Stimulated activated CD4-positive, alpha-beta T cell treated with anti-CD3 and anti-CD28 coated beads, Interleukin-15, amount 100 ng/mL, for 48 hours (primary cell): ENCODE measurements at places on chromosomes 16 and 17.

- DNase-seq, result no peak
Measured at GRCh38 chr17:55120651-55121050, 144.1 kb upstream of the HLF start.

DNA sequence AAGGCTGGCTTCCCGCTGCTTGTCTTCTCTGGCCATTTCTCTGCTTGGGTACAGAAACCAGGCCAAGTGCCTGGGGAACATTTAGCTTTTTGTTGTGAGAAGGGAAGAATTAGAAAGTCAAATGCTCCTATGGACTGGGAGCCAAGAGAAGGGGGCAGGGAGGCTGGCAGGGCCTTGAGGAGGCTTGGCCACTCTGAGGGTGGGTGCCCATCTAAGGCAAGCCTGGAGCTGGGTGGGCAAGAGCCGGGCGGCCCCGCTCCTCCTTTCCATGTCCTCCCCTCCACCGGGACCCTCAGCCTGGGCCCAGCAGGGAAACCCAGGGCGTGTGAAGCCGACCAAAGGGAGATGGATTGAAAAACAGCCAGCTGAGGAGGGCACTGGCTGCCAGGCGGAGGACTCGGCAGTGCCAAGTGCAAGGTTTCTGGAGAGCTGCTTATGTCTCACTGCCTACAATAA, 69.4 kb downstream of the NTN1 start:
- no peak for DNase-seq

- no peak for DNase-seq
Measured at GRCh38 chr16:7820816-7821215, 488.2 kb downstream of the RBFOX1 start.

DNA sequence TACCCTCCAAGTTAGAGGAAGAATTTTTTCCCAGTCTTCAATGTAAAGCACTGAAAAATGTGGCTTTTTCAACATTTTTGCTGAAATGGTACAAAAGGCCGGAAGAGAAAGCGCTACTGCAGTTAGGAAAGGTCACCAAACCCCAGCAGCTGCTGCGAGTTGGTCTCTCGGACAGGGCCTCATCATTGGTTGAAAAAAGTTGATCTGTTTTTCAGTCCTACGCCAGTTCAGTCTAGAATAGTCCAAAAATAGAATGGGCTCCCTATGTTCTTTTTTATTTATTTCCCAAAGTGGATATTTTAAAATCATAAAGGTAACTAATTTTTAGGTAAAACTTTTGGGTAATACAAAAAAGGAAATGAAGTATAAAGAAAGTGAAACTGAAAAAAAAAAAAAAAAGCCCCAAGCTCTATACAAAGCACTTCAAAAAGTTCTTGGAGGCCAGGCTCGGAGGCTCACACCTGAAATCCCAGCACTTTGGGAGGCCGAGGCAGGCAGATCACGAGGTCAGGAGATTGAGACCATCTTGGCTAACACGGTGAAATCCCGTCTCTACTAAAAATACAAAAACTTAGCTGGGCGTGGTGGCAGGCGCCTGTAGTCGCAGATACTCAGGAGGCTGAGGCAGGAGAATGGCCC, 17.4 kb downstream of the ADAP2 start:
- DNase-seq, result no peak

DNA sequence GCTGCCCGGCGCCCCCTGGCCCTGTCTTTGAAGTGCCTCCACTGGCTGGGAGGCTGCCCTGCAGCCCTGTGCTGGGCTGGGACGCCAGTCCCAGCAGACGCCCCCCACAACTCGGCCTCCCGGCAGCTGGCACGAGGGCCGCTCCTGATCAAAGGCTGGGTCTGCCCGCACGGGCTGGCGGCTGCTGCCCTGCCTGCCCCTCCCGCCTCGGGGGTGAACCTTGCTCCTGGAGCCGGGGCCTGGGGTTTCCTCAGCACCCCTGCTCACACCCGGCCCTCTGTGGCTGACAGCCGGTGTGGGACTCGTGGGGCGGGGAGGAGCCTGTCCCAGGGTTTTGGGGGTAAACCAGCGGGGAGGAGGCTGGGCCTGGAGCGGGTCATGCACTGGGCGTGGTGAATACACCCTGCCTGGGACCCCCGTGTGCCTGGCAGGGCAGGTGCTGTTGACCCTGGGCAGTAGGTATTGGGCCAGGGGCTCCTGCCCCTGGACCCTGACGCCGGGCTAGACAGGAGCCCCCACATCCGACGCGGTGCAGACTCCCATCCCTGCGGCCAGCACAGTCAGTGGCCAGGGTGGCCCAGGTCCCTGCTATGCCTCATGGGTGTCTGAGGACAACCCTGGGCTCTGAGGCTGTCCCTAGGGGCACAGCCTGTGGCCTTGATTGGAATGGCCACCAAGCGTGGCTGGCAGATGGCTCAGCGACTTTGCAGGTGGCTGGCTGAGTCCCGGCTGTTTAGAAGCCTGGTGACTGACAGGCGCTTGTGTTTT, 21.7 kb downstream of the CENPX start:
- DNase-seq, result no peak

- no peak for DNase-seq
Measured at GRCh38 chr17:10394201-10394887, 21.5 kb upstream of the MYH13 start.

DNA sequence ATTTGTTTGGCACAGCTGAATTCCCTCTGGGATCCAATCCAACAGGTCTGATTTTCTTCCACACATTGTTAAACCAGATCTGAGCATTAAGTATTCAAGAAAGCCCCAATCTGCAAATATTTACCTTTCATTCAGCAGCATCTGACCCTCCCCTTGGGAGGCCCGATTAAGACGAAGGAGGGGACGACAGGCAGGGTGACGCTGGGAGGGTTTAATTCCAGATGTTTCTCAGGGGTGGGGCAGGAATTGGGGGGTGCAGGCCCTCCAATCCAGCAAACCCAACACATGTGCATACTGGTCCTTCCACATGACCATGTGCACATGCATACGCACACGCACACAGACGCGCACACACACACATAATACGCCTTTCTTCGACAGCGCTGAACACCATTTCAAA, 240.5 kb downstream of the GSG1L start:
- DNase-seq, result no peak

DNA sequence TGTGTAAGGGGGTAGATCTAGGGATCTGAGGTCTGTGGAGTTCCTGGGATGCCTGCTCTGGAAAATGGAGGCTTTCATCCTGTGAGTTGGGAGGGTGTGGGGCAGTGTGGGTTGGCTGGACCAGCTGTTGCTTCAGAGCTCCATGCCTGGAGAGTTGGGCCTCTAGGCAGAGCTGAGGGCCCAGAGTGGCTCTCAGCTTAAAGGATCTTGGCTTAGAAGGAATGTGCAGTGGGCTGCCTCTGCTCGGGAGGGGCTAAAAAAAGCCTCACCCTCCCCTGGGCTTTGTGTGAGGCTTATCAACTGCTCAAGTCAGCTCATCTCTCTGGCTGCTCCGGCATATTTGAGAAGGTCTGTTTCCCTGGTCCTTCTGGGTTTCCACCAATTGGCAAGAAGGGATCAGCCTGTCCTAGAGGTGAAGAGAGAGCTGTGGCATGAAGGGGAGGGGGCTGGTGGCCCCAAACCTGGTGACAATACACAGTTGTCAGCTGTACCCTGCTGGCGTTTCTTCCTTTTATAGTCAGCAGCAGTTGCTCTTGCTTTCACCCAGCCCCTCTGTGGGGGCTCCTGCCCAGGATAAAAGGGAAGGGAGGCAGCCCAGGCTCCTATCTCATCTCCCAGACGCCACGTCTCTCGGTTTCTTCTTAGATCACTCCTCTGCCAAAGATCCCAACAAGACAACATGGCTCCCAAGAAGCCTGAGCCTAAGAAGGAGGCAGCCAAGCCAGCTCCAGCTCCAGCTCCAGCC, at the start of gene MYL4:
MYL4 (plus strand) TSS at position 605 of the 745 bp plus-strand sequence; CDS start at position 680, 75 bp downstream.
- DNase-seq, result no peak

GRCh38 chr17:80292521-80292971, 31.9 kb downstream of the RNF213 start:
- no peak for DNase-seq

DNA sequence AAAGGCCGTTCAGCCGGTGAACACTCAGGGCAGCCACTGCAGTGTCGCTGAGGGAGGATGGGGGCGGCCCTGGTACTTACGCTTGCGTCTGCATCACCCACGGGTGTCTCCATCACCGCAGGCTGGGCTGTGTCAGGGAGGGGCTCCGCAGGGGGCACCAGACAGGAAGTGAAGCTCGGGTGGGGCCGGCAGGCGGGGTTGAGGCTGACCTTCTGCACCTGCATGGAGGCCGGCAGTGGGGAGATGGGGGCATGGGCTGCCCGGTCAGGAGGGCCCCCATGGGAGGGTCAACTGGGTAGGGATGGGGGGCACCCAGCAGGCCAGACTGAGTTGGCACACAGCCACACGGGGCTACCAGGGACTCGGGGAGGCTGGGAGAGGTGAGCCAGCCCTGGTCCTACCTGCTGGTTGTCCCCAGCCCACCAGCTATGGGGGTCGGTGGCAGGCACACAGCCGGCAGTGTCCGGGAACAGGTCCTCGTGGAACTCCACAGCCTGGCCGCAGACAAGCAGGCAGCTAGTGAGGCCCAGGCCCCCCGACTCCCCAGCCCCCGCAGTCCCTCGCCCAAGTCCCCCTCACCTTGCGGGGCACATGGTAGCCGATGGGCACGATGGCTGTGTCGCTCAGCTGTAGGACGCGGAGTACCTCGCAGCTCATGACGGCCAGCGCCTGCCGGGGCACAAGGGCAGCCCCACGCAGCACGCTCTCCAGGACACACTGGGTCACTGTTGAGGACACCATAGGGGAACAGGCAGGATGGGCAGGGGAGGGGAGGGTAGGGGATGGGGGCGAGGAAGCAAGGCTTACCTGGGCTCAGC, 7.2 kb upstream of the VASN start:
- no peak for DNase-seq

DNA sequence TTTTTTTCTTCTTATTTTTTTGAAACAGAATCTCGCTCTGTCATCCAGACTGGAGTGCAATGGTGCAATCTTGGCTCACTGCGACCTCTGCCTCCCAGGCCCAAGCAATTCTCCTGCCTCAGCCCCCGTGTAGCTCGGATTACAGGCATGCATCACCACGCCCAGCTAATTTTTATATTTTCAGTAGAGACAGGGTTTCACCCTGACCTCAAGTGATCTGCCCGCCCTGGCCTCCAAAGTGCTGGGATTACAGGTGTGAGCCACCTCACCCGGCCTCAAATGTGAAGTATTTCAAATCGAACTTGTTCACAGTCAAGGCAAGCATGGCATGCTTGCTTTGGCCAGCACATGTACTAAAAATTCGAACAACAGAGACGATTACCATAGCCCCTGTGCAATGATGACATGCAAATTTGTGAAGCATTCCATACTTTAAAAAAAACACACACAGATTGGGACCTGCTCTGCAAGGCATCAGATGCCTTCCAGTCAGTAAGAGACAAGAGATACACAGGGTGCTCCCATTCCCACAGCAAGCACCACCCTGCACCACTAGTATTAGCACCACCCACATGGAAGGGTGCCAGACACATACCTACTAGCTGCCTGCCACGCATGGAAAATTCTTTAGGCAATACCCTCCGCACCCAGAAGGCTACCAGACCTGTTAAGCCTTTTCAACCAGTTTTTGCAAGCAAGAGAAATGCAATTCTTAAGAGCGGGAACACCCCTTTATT, 47.2 kb downstream of the ANKRD11 start:
- DNase-seq, result no peak

DNA sequence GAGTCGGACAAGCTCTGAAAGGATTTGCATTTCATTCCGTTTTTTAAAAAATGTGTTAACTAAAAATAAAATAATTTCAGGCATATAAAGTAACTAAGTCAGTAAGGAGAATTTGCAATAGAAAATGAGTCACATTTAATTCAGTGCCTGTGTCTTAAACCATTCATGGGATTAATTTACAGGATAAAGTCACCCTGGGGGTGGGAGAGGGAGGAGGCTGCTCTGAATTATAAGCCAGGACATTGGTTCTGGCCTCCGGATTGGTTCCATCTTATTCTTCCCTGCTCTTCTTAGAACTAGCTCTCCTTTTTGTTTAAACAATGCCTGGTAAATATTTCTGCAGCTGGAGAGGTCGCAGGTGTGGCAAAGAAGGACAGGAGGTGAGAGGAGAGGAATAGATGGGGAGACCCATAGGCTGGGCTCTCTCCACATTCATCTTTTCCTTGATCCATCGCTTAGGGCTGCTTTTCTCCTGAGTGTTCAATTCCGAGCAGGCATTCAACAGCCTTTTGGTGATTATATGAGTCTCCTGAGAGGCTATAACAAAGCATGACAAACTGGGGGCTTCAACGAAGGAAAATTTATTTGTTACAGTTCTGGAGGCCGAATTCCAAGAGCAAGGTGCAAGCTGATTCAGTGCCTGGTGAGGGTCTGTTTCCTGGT, 319.2 kb downstream of the PHKB start:
- DNase-seq, result no peak

- peak; percentile 39 for DNase-seq
Measured at GRCh38 chr17:17141860-17142552, 64.1 kb downstream of the PLD6 start.

DNA sequence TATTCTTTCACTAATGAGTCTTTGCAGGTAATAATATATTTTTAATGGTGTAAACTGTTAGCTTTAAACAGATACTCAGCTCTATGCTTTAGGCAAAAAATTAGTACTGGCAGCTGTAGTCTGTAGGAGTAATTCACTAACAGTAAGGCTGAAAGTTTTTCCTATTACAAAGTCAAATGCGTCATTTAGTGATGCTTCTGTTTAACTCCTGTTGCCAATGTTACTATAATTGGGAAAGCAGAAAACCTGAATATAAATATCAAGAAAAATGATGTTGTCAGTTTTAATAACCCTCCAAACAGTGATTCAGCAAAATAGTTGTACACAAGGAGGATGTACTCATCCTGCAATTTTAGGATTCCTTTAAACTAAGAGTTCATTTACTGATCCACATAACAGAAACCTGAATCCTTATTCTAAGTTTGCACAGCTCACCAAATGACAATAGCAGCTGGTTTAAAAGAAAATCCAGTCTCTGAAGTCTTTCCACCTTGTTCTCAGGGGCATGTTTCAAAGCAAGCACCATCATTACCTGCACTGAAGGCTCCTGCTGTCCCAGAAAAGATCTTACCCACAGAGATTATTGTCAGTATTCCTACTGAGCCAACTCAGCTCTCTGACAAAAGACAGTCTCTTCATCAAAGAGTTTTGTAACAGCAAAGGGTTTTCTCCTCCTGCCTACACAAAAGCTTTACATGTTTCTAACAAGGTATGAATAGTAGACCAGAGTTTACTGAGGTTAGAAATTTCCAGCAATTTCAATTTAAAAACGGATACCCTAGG, 4.2 kb downstream of the CDR2 start:
- DNase-seq, result no peak

DNA sequence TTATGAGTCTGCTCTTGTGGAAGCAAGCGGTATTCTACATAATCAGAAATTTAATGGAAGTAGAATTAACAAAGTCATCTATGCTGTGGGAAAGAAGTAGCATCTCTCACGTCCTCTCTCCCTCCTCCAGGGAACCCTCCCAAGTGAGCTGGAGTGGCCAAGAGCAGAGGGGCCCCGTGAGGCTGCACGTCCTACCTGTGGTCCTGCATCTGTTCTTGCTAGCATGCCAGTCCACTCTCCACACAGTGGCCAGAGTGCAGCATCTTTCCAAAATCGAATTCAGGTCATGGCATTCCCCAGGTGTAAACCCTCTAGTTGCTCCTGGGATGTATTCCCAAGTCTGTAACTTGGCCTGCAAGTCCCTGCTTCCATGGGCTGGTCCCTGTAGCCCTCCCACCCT, 10.1 kb downstream of the KIAA0513 start:
- no peak for DNase-seq
